ENCODE measurements at places on chromosomes 2 and 18.

GRCh38 chr2:227617316-227618230 is at the start of gene SCYGR4:
Gene SCYGR4 (plus strand): TSS chr2:227617498. CDS start chr2:227617498, 0 bp downstream.
- DNase-seq: no peak

GRCh38 chr2:157443795-157444640 is at the start of gene CYTIP:
Gene CYTIP (minus strand): TSS chr2:157444089. CDS start chr2:157444020, 69 bp downstream.
- no peak for DNase-seq

GRCh38 chr2:167544602-167545001 is 656.3 kb downstream of the XIRP2 start:
- no peak for DNase-seq

DNA sequence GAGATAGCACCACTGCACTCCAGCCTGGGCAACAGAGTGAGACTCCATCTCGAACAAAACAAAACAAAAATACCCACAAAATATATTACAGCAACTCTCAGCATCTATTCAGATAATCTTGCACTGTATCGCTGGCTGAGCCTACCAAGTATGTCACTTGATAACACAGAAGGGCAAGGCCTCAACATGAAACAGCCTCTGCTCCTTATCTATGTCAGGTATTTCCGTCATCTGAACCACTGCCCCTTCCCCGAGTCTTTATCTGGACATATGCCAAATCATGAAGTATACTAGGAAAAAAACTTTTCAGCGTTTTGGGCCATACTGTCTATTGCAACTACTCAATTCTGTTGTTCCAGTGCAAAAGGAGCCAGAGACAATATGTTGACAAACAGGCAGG is 17.7 kb downstream of the PDIA6 start:
- no peak for DNase-seq

DNA sequence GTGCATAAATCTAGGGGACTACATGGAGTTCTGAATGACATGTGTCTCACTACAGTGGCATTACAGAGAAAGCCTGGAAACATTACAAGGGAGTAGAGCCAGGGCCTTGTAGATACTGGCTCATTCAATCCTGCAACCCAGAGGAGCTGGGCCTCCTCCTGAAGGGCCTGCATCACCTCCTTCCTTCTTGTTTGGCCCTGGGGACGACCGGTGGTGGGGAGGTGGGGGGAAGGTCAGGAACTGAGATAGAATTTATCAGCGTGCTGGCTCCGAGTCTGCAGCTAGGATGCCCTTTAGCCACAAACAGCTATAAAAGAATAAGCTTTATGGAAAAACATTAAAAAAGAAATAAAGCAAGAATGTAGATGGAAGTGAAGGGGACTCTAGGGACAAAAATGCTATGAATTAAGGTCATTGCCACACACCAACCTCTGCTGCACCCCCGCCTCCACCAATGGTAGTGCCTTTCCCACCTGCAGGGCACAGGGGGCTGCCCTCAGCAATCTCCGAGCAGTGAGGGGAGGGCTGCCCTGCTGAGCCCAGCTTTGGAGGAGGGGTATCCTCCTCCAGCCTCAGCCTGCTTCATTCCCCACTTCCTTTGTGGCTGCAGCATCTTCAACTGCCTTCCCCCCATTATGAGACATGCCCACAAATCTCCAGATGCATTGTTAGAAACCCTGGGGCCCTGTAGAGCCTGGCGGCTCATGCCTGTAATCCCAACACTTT is 149.0 kb downstream of the MSH2 start:
- DNase-seq: no peak

- no peak for DNase-seq
Observed at GRCh38 chr2:197577446-197577845, 61.6 kb downstream of the MOB4 start.

GRCh38 chr2:75540994-75541393 is 19.7 kb downstream of the EVA1A start:
- no peak for DNase-seq

DNA sequence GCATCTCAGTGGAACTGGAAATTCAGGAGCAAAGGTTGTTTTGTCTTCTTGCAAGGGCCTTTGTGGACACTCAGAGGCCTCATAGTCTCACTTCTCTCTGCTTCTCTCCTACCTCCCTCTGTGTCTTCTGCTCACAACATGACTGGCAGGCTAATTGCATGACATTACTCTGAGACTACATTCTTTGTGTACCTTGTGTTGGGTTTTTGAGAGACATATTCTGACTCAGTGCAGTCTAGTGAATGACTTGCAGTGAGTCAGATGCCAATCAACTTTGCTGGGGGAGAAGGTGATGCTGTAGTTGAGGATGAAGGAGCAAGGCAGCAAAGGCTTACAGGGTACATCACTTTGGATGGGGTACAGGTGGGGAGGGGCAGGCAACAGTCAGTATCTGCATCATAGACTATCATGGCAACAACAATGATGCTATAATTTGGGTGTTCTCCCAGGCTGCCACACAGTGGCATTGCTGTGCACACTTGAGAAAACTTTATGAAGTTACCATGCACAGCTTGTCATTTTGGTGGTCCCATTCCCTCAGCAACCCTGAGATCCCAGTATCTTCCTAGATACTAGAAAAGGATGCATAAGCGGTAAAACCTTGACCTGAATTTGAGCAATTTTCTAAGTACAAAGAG is 69.3 kb upstream of the SLC16A14 start:
- DNase-seq: no peak

DNA sequence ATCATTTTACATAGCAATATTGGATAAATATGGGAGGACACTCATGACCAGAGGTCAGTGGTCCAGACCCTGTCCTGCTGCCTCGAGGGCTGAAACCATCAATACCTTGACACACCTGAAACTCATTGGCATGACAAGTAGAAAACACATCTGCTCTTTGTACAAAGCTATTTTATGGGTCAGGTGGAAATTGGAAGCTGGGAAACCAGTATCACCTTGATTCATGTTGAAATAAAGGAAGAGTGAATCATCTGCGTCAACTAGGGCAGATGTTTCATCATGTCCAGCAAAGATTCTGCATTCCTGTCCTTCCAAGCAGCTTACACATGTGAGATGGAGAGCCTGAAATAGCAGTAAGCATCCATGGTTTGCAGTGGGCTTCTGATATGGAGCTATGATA is 80.0 kb upstream of the ERBB4 start:
- DNase-seq: no peak

- no peak for DNase-seq
Observed at GRCh38 chr18:31585991-31586390, 5.7 kb upstream of the TTR start.

- DNase-seq: no peak
Observed at GRCh38 chr2:33509908-33510585, 33.6 kb downstream of the RASGRP3 start.

- no peak for DNase-seq
Observed at GRCh38 chr18:41457765-41458326, 497.2 kb upstream of the PIK3C3 start.

DNA sequence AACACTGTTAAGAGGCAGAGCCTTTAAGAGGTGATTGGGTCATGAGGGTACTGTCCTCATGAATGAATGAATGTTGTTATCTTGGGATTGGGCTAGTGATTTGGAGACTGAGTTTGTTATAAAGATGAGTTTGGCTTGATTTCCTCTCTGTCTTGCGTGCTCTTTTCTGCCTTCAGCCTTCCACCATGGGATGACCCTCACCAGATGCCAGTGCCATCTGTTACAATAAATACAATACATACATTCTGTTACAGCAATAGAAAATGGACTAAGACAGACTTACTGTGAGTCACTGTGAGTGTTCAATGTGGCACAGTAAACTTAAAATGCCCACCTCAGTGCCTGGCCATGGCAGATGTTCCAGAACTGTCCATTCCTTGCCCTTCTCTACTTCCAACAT is 95.0 kb upstream of the ZFP36L2 start:
- peak; percentile 85 for DNase-seq

DNA sequence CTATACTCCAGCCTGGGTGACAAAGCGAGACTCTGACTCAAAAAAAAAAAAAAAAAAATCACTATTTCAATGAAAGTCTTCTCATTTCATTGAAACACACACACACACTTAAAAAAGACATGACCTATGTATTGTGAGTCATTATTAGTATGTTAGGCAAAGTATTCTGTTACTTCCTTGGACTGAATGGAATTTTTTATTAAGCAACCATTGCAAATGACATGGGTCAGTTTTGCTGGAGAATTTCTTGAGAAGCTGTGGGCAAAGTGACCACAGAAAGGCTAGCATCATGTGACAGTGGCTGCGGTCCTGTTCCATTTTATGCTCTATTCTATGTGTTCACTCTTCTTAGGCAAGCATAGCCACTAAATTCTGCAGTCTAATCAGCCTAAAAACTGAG is 695.7 kb downstream of the TDRD15 start:
- no peak for DNase-seq

DNA sequence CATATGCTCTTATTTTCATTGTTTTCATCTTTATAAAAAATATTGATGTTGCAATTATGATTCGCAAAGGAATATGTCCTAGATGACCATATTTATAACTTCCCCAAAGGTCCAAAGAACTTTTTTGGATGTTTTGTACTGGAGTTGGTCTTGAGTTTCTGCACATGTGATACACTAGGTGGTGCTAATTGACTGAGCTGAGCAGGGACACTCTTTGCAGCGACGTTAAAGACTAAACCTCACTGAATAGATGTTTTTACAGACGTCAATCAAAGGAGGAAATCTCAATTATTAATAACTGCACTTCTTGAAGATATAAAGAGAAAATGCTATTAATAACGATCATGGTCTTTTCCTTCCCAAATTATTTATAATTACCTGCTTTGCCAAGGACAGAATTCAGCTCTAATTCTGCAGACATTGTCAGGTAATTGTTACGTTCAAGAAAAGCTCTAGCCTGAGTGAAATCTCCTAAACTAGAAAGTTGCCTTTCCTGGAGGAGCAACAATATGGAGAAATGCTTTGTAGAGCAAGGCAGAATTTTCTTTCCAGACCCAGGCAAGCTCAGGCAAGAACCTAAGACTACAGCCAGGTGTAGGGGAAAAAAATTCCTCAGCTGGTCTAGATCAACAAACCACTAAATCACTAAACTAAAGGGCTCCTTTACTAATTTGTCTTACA is 119.3 kb upstream of the RBBP8 start:
- DNase-seq: no peak

DNA sequence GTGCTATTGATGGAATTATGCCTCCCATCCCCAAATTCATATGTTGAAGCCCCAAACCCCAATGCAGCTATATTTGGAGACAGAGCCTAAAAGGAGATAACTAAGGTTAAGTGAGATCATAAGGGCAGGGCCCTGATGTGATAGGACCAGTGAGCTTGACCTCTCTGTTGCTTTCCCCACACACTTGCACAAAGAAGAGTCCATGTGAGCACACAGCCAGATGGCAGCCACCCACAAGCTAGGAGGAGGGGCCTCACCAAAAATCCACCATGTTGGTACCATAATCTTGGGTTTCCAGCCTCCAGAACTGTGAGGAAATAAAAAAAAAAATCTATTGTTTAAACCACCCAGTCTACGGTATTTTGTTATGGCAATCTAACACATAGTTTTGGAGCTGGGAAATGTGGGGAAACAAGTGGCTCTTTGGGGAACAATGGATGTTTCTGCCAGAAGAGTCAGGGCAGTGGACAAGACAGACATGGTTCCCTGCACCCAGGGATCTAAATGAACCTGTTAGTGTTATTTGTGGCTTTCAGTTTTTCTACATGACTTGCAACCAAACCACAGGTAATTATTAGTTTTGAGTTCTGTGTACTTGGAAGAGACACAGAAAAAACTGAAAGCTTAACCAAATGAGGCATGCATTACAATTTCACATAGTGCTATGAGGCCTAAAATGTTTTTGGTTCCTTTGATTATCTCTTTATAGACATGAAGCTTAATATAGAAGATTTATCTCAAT is 259.1 kb downstream of the LTBP1 start:
- no peak for DNase-seq

DNA sequence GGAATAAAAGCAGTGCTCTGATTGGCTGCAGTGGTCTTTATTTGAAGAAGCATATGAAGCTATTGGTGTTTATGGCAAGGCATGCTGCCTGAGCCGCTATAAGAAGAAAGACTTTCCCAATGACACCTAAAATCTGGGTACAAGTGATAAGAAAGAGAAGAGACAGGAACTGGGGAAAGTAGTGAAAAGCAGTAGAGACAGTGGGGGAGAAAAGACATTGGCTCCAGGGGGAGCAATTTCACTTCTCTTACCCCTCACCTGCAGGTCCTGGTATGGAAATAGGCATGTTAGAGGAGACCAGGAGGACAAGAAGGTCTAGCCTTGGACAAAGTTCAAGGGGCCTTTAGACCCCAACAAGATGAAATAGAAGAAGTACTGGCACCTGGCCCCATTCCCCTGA is 47.1 kb downstream of the PLCL1 start:
- DNase-seq: no peak

GRCh38 chr2:218896501-218897393 is 16.1 kb downstream of the WNT10A start:
- peak; percentile 88 for DNase-seq

- no peak for DNase-seq
Observed at GRCh38 chr2:190060626-190061025, 1.9 kb downstream of the MSTN start.

- no peak for DNase-seq
Observed at GRCh38 chr2:207290833-207291624, 125.3 kb upstream of the KLF7 start.

DNA sequence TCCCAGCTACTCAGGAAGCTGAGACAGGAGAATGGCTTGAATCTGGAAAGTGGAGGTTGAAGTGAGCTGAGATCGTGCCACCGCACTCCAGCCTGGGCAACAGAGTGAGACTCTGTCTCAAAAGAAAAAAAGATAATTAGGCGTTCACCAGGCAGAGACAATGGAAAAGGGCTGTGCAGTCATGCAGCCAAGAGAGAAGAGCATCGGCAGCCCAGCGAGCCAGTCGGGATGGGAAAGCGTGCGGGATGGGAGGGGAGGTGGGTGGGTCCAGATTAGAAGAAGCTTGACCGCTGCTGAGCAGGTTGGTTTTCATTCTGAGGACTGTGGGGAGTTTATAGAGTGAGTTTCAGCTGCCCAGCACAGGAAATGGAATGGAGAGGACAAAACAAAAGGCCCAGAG is 15.0 kb upstream of the CYS1 start:
- DNase-seq: no peak

- DNase-seq: no peak
Observed at GRCh38 chr2:105815401-105815800, 70.7 kb downstream of the NCK2 start.

DNA sequence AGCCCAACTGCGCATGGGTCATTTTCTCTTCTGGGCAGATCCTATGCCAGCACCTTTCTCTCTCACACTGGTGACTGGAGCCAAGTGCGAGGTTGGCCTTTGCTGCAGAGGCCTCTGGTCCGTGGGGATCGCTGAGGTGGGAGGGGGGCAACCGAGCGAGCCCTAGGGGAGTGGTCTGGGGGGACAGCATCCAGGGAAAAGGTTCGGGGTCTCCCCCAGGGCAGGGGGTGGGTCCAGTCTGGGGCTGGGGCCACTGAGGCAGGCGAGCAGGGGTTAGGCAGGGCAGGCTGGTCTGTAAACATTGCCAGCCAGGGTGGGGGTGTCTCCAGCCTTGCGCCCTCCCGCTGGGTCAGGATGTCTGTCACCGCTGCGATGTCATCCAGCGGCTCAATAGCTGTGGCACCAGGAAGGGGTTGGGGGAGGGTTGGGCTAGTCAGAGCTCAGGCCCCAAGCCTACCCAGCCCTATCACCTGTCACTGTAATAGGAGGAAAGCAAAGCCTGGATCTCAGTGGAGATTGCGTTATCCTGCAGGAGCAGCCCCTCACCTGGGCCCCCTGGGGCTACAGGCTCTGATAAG is 4.7 kb downstream of the WDR54 start:
- DNase-seq: no peak

GRCh38 chr18:67520351-67520921 is 3.9 kb upstream of the DSEL start:
- no peak for DNase-seq
